Amniotic epithelial cell (primary cell): ENCODE measurements at places on chromosomes 4 and X.

- no peak for DNase-seq
Measured at GRCh38 chr4:89162496-89162895, 51.2 kb downstream of the TIGD2 start.

GRCh38 chr4:3462321-3462789 lies 751 bp upstream of the DOK7 start:
- DNase-seq = no peak

GRCh38 chrX:17414027-17414658 lies 39.1 kb downstream of the NHS start:
- no peak for DNase-seq

- DNase-seq = peak; percentile 27
Measured at GRCh38 chr4:143207555-143207954, 22.8 kb downstream of the USP38 start.

DNA sequence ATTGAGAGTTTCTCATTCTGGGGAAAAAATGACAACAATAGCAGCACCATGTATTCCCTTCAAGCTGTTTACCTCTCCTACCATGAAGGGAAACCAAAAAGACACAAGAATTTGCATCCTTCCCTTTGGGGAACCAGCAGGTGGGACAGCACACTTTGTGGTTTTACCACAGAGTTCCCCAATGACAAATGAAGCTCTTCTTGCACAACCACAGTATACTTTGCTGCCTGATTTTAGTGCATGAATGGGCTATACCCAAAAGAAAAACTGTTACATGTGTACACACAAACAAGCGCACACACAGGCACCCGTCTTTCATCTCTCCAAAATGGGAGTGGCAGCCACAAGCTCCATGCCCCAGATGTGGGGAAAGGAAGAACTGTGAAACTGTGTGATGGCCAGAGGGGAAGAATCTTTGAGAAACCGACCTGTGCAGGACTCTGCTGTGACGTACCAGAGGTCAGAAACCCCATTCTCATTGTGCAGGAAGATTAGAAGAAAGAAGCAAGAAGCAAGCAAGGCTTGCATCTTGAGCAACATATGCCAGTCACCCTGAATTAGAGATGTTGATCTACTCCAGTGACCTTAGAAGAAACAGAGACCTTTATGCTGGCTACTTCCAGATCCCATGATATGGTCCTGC lies 2.7 kb upstream of the MAML3 start:
- DNase-seq = no peak

DNA sequence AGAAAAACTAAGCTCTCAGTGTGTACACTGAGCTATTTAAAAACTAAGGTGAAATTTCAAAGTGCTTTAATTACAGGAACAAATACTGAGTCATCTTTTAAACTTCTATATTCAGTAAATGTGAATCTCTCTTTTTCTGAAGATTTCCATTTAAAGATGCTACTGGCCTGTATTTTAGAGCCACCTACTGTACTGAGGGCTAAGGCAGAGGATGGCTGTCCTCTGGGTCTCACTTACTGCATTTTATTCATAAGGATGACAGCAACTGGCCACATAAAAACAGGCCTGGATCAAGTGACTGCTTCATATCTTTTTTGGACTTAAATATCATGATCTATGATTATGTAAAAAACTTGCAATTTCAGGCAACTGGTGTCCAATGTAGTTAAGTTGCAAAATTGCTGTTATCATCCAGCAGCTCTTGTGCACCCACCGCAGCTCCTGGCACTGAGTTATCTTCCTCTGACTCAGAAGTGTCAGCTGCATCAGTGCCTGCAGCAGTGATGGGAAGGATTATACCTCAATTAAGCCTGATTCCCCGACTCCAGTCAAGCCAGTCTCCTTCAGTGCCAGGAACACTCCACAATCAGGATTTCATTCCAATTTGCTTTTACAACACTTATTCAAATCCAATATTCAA lies 1073.7 kb downstream of the PDHA2 start:
- DNase-seq = peak; percentile 82

- DNase-seq = peak; percentile 17
Measured at GRCh38 chrX:111101580-111101979, 5.6 kb downstream of the PAK3 start.

- no peak for DNase-seq
Measured at GRCh38 chrX:2501559-2502102, 855 bp upstream of the DHRSX start.

DNA sequence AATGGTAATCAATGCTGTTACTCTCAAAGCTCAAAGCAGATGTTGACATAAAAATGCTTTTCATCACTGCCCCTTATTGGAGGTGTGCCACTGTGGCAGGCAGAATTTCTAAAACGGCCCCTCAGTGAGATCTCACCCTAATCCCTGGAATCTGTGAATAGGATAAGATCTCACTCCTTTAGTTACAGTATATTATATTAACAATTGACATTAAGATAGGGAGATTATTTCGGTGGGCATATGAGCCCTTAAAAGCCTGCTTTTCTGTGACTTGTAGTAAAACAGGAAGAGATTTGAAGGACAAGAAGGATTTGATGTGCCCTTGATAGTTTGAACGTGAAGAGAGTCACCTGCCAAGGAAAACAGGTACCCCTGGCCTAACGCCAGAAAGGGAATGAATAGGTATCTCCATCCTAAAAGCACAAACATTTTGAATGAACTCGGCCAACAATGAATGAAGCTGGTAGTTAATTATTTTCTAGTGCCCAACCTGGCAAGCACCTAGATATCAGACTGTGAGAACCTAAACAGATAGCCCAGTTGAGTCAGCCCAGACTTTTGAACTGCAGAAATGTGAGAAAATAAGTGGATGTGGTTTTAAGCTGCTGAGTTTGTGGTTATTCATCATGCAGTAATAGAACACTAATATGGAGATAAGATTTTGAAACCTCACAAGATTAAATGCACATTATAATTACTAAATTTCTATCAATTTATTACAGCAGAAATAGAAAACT lies 881.6 kb downstream of the PCDH18 start:
- peak; percentile 90 for DNase-seq

- no peak for DNase-seq
Measured at GRCh38 chrX:10146346-10146745, 10.4 kb upstream of the CLCN4 start.

DNA sequence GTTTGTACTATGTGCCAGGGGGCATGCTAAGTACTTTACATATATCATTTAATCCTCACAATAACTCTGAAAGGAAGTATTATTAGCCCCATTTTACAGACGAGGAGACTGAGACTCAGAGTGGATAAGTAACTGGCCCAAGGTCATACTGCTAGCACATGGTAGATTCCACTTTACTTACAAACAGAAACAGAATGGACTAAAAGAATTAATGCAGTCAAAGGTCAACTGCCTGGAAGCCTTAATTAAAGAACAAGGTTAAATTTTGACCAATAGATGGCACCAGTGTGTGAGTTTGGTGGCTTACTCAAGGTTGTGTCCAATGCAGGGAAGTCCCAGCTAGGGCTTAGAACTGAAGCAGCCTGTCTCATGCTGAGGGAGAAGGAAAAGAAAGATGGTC lies 4.7 kb downstream of the RIPPLY1 start:
- DNase-seq = peak; percentile 63

GRCh38 chr4:126898815-126899214 lies 733.9 kb upstream of the INTU start:
- DNase-seq = no peak

- DNase-seq = no peak
Measured at GRCh38 chr4:139801895-139802294, 136.3 kb downstream of the MGST2 start.

- no peak for DNase-seq
Measured at GRCh38 chrX:71302461-71303213, 1.1 kb downstream of the ITGB1BP2 start.

- no peak for DNase-seq
Measured at GRCh38 chr4:33058998-33059397, 2338.8 kb downstream of the PCDH7 start.

GRCh38 chr4:4681653-4682052 lies 139.8 kb upstream of the STX18 start:
- no peak for DNase-seq

GRCh38 chrX:30741545-30741944 lies 88.3 kb downstream of the GK start:
- DNase-seq = no peak

GRCh38 chr4:8044244-8044643 lies 104.6 kb upstream of the AFAP1 start:
- no peak for DNase-seq

- DNase-seq = peak; percentile 24
Measured at GRCh38 chr4:133150486-133151340, 1.6 kb downstream of the PCDH10 start.

DNA sequence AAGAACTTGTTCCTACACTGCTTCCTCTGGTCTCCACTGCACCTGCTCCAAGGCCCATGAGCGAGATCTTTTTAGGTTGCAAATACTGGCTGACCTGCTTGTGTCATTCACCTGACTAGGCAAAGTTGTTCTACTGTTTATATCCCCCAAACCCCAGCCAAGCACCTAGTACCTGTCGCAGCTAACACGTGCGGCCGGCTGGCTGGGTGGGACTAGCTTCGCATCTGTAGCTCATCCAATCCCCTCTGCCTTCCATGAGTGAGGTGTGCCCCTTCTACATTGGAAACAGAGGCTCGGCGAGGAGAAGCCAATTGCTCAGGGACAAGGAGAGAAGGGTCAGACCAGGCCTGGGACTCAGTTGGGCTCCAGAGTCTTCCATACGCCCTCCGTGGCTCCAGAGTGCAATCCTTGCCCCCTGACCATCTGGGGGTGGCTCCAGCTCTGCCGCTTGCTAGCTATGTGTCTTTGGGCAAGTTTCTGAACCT lies 86.5 kb downstream of the WFS1 start:
- DNase-seq = no peak

GRCh38 chr4:30005995-30006394 lies 714.2 kb upstream of the PCDH7 start:
- no peak for DNase-seq

DNA sequence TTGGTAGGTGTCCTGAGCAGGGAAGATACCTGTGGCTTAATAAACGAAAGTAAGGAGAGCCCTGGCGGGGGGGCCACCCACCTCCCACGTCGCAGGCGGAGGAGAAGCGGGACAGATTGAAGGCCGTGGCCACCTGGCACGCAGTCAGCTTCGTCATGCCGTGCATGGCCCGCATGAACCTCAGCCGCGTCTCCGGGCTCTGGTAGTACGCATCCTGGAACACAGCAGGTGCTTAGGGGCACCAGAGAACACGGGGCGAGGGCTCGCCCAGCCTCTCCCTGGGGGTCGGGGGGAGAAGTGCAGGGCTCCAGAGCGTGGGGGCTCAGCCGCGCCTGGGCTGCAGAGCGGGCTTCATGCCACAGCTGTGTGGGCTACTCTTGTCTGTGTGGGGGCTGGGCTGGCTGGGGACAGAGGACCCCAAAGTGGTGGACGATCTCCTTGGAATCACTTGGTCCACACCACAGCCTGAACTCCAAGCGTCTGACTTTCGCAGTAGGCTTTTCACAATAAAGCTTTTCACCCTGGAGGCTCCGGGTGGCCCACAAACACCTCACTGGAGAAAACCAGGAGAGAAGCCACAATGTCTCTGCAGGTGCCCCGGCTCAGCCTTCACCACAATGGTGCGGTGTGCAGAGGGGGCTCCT lies 27.1 kb upstream of the SLC25A6 start:
- no peak for DNase-seq

DNA sequence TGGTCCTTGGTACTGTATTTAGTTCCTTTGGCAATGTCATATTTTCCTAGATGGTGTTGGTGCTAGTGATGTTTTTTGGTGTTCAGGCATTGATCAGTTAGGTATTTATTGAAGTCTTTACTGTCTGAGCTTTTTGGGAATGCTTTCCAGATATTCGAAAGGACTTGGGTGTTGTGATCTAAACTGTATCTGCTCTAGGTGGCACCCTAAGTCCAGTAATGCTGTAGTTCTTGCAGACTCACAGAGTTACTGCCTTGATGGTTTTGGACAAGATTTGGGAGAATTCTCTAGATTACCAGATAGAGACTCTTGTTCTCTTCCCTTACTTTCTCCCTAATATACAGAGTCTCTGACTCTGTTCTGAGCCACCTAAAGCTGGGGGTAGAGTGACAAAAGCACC lies 513.6 kb upstream of the PITX2 start:
- DNase-seq = peak; percentile 48

DNA sequence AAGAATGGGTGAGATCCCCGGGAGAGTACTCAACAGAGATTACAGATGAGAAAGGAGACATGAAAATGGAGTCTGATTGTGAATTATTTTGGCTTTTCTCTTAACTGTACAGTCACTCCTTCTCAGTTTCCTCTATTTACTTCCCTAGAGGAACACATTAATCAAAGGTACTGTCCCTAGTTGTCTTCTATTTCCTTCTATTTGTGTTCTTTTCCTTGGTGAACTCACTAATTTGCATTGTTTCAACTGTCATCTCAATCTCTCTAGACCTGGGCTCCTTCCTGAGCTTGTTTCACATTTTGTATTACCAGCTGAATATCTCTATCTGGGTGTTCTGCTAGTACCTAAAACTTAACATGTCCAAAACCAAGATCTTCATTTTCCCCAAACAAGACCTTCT lies 59.8 kb downstream of the ABCB7 start:
- no peak for DNase-seq

DNA sequence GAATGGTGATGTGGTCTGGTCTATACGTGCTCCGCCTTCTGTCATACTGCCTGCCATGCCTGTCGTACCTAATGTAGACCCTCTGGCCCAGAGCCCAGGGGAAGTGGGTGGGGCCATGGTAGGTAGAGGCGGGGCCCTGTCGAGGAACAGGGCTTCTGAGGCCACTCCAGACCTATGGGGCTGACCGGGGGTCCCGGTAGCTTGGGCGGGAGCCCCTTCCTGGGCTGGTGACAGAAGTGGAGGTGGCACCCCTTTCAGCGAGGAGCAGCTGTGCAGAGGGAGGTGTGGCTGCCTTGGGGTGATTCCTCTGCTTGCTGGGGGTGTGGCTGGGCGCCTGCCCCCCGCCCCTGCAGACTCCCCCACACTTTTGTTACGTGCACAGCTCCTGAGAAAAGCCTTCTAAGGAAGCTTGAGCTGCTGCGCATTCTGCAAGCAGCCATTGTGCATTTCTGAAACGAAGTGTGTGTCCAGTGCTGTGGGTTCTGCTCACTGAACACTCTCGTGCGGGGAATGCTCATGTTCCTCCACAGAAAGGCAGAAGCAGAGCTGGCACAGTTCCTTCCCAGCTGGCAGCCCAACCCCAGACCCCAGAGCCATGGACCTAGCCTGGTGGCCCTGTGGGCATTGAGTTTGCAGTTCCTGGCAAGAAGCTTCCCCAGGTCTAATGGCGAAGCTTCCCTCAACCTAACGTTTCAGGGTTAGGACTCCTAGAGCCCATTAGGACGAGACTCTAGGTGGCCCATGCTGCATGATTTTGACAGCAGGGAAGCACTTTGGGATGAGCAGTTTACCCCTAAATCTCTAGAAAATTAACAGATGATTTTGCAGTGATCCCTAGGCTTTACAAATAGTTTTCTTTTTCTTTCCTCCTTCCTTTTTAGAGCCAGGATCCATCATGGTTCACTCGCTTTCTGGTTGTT lies 72.7 kb upstream of the HGFAC start:
- DNase-seq = peak; percentile 23

DNA sequence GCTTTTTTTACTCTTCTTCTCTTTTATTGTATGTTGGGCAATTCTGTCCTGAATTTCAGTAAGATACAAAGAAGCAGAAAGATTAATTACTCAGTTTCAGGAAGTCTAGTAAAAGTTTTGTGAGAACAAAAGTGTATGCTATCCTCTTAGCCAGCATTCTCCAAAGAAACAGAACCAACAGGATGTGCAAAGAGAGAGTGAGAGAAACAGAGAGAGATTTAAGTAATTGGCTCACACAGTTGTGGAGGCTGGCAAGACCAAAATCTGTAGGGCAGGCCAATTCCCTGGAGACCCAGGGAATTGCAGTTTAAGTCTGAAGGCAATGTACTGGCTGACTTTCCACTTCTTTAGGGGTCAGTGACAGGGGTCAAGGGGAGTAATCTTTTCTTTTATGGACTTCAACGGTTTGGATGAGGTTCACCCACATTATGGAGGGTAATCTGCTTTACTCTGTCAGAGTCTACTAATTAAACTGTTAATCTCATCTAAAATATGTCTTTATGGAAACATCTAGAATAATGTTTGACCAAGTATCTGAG lies 59.2 kb upstream of the SLC39A8 start:
- DNase-seq = no peak
